ENCODE measurements at places on chromosomes 13 and 19.

DNA sequence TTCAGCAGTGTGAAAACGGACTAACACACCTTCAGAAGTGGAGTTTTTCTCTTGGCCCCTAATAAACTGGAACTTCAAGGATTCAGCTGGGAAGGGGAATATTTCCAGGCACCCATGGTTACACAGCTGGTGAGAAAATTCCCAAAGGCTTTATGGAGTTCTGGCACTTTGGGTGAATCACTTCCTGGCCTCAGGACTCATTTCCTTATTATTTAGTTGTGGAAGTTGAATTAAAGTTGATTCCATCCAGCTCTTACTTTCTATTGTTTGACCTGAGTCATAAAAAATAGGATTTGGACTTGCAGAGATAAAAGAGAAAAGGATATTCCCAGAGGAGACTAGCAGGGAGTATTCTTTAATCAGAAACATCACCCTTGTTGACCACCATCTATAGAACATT lies 882.1 kb downstream of the UQCRFS1 start:
- peak overlapping the region; percentile 44 for H3K27ac ChIP-seq
- H3K4me1 ChIP-seq: no peaks in the 10 kb centered on the region
- peaks cover 2% of the 10 kb centered on the region for H3K27me3 ChIP-seq
- no peak overlapping the region for H3K4me3 ChIP-seq

GRCh38 chr19:10780368-10780767 lies 55.6 kb downstream of the TMED1 start:
- H3K27ac ChIP-seq: no peak overlapping the region
- DNase-seq: no peak
- H3K27me3 ChIP-seq: no peaks in the 10 kb centered on the region
- no peaks in the 10 kb centered on the region for H3K4me1 ChIP-seq
- H3K36me3 ChIP-seq: peaks cover 70% of the 10 kb centered on the region

GRCh38 chr19:39224910-39225309 lies 19.9 kb downstream of the IFNL3 start:
- no peaks in the 10 kb centered on the region for H3K4me1 ChIP-seq
- no peaks in the 10 kb centered on the region for H3K36me3 ChIP-seq
- H3K27ac ChIP-seq: no peak overlapping the region
- no peak overlapping the region for H3K4me3 ChIP-seq

GRCh38 chr13:32496599-32497160 lies 41.9 kb downstream of the N4BP2L2 start:
- DNase-seq: no peak
- H3K4me1 ChIP-seq: no peaks in the 10 kb centered on the region
- no peak overlapping the region for H3K4me3 ChIP-seq
- no peaks in the 10 kb centered on the region for H3K27me3 ChIP-seq
- no peak overlapping the region for H3K27ac ChIP-seq
- no peaks in the 10 kb centered on the region for H3K36me3 ChIP-seq

- H3K27ac ChIP-seq: no peak overlapping the region
- H3K36me3 ChIP-seq: no peaks in the 10 kb centered on the region
- H3K27me3 ChIP-seq: no peaks in the 10 kb centered on the region
Measured at GRCh38 chr19:41705393-41706174, 2.8 kb upstream of the CEACAM5 start.

GRCh38 chr19:17457616-17458015 lies 3.1 kb downstream of the NXNL1 start:
- H3K27ac ChIP-seq: no peak overlapping the region
- H3K27me3 ChIP-seq: peaks cover 15% of the 10 kb centered on the region
- H3K4me1 ChIP-seq: no peaks in the 10 kb centered on the region
- H3K4me3 ChIP-seq: no peak overlapping the region

- H3K27ac ChIP-seq: no peak overlapping the region
- DNase-seq: no peak
- H3K4me1 ChIP-seq: peaks cover 24% of the 10 kb centered on the region
- no peak overlapping the region for H3K4me3 ChIP-seq
- no peaks in the 10 kb centered on the region for H3K27me3 ChIP-seq
- H3K36me3 ChIP-seq: no peaks in the 10 kb centered on the region
Measured at GRCh38 chr13:40626561-40626960, 39.9 kb downstream of the FOXO1 start.

DNA sequence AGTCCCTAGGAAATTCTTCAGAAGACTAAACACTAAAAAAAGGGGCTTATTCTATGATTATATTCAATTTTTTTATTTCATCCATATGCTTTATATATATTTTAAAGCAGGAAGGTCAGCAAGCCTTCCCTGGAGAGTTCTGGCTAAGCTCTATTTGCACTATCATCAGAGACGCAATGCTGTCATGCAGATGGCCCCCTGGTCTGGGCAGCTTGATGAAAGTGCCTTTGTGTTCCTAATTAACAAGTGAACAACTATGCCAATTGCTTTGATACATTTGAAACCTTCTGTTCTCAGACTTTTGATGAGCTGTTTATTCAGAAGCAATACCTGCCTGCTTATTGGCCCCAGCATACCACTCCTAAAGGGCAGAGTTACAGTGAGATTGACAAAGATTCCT lies 1344.6 kb downstream of the OLFM4 start:
- H3K4me1 ChIP-seq: no peaks in the 10 kb centered on the region
- H3K27me3 ChIP-seq: no peaks in the 10 kb centered on the region
- H3K36me3 ChIP-seq: no peaks in the 10 kb centered on the region
- no peak overlapping the region for H3K4me3 ChIP-seq
- no peak overlapping the region for H3K27ac ChIP-seq

- H3K27ac ChIP-seq: no peak overlapping the region
- H3K4me3 ChIP-seq: no peak overlapping the region
- H3K4me1 ChIP-seq: peaks cover 3% of the 10 kb centered on the region
- DNase-seq: no peak
- no peaks in the 10 kb centered on the region for H3K27me3 ChIP-seq
Measured at GRCh38 chr13:49711218-49711863, 20.1 kb upstream of the EBPL start.

GRCh38 chr13:18953139-18953930 lies 228.3 kb downstream of the TUBA3C start:
- H3K27ac ChIP-seq: no peak overlapping the region
- H3K36me3 ChIP-seq: no peaks in the 10 kb centered on the region
- no peak for DNase-seq
- H3K4me1 ChIP-seq: no peaks in the 10 kb centered on the region
- H3K27me3 ChIP-seq: no peaks in the 10 kb centered on the region

DNA sequence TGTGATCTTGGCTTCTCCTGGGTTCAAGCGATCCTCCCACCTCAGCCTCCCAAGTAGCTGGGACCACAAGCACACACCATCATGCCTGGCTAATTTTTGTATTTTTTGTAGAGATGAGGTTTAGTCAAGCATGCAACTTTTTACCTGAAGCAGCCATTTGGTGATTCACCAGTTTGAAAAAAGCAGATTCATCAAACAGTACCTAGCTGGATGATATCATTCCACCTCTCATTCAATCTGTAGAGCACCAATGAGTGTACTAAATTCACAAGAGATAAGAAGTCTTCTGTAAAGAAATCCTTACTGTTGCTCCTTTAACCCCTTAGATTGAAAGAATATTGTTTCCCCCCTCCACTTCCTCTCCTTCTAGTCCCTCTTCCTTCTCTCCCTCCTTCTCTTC lies 261.1 kb upstream of the RFC3 start:
- H3K4me3 ChIP-seq: no peak overlapping the region
- H3K27me3 ChIP-seq: no peaks in the 10 kb centered on the region
- no peaks in the 10 kb centered on the region for H3K4me1 ChIP-seq

DNA sequence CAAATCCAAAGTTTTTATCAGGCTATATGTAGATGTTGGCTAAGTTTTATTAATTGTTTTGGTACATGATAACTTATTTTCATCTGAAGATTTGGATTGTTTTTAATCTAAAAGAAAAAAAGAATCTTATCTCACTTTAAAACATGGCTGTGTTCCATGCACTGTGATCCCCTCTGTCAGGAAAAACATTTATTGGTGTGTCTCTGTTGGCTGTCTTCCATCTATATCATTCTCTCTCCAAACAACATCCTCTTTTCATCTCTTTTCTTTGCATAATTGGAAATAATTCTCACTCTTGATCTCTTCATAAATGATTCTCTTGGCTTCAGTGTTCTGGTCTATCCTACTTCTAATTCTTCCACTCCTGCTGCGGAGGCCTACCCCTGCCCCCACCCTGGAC lies 4.2 kb downstream of the NALCN start:
- no peak overlapping the region for H3K4me3 ChIP-seq
- DNase-seq: no peak
- peaks cover 16% of the 10 kb centered on the region for H3K4me1 ChIP-seq

Measured in RWPE2 (cell line).